Tibial nerve (tissue), 4 donors: ENCODE measurements at places on chromosomes 5 and 9. TPM values are rescaled to one million over a fixed set of nuclear protein-coding genes. Genes with fewer than 3 reads are reported as not detected.

C5orf63 gene
- 2.1 TPM for total RNA-seq

CRB2 gene
- under 0.01 TPM for total RNA-seq

TMC1 gene
- 0.44 TPM for total RNA-seq

IFNA2 gene
- total RNA-seq: not detected

GCNT4 gene
- total RNA-seq: 0.63 TPM

FAM78A gene
- total RNA-seq: 4.8 TPM

ZDHHC11 gene
- total RNA-seq: 3.0 TPM

FREM1 gene
- total RNA-seq: 6.6 TPM

FOXD4L6 gene
- total RNA-seq: not detected

ARHGAP26 gene
- total RNA-seq: 33.7 TPM

SHISAL2B gene
- total RNA-seq: not detected

TERT gene
- total RNA-seq: not detected

NRG2 gene
- 3.5 TPM for total RNA-seq

DIRAS2 gene
- 2.2 TPM for total RNA-seq

PDLIM4 gene
- total RNA-seq: 32.4 TPM

FAM221B gene
- total RNA-seq: not detected

PLCXD3 gene
- 7.5 TPM for total RNA-seq

SPATA6L gene
- 5.4 TPM for total RNA-seq

AP3B1 gene
- total RNA-seq: 51.0 TPM

NUTM2G gene
- total RNA-seq: not detected

GRM6 gene
- not detected for total RNA-seq

LHX6 gene
- total RNA-seq: 15.0 TPM

LOX gene
- 23.4 TPM for total RNA-seq
